Lower leg skin (tissue), 4 donors: ENCODE measurements at places on chromosomes 3 and 15.

- no peak for DNase-seq
These were observed 117.3 kb downstream of the ADAMTS17 start for GRCh38 chr15:100224206-100225185.

GRCh38 chr3:126570103-126570541 lies 11.4 kb upstream of the C3orf22 start:
- DNase-seq = no peak

DNA sequence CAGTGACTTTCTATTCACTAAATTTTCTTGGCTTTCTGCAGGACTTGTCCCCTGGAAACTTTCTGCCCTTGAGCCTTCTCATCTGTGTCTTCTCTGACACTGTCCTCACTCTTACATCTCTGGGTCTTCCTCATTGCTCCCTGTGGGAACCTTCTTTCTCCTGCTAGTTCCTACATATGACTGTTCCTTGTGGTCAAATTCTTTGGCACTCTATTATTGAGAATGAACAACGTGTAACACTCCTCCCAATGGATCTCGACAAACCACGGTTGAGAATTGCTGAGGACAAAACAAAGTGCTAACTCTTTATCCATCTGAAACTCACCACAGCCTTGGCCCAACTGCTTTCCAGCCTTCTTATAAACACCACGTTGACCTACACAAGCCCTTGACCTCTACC lies 3.5 kb upstream of the FAM81A start:
- DNase-seq = no peak

- no peak for DNase-seq
These were observed 48.1 kb downstream of the SH3BP5 start for GRCh38 chr3:15284121-15284889.

- DNase-seq = no peak
These were observed 8.0 kb upstream of the PAQR9 start for GRCh38 chr3:142971431-142971830.
